ENCODE measurements at places on chromosomes 7 and 10.

DNA sequence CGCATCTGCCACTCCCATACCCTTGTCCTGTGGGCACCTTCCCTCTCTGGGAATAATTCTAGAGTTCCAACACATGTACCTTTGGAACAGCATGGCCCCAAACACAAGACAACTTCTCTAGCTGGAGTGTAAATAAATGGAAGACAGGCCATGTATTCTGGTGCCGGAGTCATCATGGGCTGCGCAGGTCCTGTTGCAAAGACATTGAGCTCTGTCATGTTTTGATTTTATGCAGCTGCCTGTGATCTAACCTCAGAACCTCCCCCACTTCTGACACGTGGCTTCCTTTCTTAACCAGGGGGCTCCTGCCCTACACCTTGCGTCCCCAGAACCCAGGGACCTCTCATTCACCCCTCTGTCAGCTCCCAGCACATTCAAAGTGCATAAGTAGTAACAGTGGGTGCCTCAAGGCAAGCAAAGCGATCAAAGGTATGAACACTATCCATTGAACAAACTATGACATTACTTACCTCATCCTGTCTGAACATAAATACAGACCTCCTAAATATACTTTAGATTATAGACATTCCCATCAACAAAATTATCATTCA, 219.9 kb downstream of the FGFR2 start:
- DNase-seq: no peak

DNA sequence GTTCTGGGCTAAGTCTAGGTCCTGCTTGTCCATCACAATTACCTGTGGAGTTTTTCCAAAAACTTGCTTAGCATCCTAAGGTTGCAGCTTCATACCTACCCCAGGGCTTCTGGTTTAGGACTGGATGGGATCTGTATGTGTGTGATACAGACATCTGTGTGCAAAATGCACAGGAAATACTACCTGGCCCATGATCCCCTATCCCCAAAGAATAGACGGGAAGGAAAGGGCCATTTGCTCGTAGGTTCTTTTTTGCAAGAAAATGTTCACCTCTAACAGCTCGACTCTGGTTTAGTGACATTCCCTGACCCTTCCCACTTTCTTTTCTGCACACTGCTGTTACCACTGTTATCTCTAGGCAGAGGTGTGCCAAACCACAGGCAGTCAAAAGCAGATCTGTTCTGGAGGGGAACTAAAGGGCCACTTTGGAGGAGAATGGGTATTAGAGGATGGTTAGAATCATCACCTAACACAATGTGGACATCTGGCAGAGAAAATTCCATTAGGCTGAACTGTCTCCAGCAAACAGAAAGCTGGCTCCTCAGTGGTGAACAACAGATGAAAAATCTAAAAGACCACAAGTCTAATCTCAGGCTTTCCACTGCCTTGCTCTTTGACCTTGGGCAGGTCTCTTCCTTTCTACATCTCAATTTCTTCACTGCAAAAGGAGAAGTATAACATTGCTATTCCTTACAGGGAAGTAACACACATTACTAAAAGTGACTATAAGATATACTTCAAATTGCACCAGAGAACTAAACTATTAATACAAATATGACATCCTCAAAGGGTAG, 107.4 kb downstream of the UBE2H start:
- no peak for DNase-seq

- DNase-seq: no peak
These were observed 57.0 kb upstream of the DNAJB6 start for GRCh38 chr7:157279741-157280215.

DNA sequence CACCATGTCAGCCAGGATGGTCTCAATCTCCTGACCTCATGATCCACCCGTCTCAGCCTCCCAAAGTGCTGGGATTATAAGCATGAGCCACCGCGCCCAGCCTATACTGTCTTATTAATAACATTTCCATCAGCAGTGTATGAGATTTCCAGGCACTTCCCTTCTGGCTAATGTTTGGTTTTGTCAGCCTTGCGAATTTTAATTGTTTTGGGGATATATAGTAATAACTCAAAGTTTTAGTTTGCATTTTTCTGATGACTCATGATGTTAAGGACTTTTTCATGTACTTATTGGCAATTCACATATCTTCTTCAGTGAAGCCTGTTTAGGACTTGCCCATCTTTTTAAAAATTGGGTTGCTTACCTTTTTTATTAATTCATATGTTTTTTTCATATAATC, 76.0 kb downstream of the TMEM270 start:
- no peak for DNase-seq

DNA sequence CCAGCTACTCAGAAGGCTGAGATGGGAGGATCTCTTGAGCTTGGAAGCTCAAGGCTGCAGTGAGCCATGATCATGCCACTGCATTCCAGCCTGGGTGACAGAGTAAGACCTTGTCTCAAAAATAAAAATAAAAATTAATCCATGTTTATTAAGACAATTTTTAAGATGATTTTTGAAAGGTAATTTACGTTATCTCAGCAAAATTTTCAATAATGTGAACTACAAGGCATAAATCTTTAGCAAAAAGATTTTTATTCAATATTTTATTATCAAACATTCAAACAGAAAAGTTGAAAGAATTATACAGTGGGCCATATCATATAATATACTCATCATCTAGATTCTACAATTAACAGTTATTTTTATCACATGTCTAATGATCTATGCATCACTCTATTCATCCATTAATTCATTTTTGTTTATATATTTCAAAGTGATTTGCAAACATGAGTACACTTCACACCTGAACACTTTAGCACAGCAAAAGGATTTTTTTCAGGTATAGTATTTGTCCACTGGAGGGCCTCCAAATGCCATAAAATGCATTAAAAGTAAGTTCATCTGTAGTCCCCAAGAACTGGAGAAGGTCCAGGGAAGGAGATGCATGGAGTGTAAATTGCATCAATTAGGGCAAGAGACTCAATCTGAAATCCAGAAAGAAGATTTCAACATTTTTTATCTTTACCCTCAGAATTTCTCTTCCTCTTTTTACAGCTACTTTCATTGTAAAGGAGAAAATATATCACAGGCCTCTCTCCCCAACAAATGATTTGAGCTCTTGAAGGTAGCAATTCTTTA, 38.6 kb upstream of the RSBN1L start:
- DNase-seq: no peak

- peak; percentile 20 for DNase-seq
These were observed 61.9 kb downstream of the FOXL3 start for GRCh38 chr7:351681-352480.

DNA sequence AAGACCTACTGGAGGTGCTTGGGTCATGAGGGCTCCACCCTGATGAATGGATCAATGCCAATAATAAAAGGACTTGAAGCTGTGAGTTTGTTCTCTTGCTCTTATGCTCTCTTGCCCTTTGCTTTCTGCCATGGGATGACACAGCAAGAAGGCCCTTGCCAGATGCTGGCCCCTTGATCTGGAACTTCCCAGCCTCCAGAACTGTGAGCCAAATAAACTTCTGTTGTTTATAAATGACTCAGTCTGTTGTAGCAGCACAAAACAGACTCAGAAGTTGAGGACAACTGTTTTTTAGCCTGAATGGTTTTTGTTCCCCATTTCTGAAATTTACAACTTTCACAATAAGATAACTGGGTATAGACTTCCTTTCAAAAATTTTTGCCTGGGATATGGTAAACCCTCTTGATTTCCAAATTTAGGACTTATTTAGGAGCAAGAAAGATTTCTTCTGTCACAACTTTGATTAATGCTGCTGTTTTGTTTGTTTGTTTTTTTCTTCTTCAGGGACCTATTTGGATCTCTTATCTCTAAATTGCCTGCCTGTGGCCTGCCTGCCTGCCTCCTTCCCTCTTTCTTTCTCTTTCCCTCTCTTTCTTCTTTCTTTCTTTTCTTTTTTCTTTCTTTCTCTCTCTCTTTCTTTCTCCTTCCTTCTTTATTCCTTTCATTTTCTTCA, 12.1 kb downstream of the ENTPD1 start:
- no peak for DNase-seq

DNA sequence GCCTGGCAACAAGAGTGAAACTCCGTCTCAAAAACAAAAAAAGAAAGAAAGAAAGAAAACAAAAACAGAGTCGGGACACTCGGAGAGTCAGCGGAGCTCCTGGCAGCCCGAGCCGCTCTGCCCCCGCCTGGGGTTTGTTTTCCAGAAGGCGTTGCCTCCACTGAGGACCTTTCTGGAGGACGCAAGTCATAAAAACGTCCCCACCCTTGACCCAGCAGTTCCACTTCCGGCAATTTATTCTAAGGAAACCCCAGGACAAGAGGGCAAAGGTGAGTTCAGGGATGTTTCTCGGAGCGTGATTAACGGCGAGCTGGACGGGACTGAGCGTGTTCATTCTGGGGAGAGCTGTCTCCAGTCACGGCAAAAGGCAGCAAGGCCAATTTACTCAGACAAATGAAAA, 27.0 kb upstream of the SUN1 start:
- no peak for DNase-seq

GRCh38 chr10:20093600-20093999, 277.4 kb downstream of the PLXDC2 start:
- DNase-seq: no peak

DNA sequence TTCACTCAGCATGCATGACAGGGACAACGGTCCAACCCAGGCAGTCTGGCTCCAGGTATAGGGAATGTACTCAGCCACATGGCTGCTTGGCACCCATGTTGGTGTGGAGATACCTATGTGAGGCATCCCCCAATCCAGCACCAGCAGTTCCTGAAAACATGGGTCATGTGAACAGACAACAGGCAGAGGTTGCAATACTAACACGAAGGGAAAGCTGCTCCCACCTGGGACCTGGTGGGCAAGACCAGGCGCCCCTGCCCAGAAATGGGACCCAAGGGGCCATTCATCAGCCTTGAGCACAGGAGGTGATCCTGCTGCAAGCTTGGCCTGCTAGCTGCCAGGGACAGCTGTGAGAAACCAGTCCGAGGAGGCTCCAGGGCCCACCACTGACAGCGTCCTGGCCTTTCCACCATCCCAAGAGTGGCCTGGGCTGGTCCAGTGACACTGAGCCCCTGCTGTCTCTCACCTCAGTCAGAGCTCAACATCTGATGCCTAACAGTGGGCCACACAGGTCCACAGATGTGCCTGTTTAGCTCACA, 142.3 kb downstream of the ARHGAP22 start:
- no peak for DNase-seq

All from stimulated activated CD4-positive, alpha-beta T cell treated with anti-CD3 and anti-CD28 coated beads, Interleukin-15, amount 100 ng/mL, for 1 hour (primary cell).